ENCODE measurements at places on chromosomes 3 and 15.

DNA sequence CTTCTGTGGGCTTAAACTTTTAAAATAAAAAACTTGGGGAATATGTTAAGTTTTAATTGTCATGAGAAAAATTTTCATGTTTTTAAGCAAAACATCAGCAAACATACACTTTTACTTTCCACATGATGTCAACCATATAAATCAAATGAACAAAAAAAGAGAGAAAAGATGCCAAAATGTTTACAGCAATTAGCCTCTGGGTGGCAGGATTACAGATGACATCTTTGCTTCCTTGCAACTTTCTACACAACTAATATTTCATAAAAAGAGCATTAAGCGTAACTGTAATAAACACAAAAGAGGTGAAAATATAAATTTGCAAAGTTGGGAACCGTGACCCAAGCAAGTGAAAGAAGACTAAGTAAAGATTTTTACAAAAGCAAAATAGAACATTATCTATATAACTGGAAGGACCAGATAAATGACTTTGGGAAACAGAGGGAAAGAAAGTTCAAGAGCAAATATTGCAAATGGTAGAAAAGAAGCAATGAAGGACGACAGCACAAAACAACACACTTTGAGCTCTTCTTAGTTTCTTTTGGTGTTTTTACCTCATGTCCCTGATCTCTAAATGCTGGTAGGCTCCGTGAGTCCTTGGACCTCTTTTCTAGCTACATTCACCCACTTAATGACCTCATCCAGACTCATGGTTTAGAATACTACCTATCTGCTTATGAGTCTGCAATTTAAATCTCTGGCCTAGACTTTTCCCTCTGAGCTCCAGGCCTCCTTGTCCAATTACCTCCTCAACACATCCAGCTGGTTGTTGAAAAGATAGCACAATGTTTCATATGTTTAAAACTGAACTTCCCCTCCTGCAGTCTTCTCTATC, 9.4 kb downstream of the TP53BP1 start:
- no peak for DNase-seq

- DNase-seq = no peak
These were observed 26.9 kb downstream of the RAB11A start for GRCh38 chr15:65896236-65896635.

DNA sequence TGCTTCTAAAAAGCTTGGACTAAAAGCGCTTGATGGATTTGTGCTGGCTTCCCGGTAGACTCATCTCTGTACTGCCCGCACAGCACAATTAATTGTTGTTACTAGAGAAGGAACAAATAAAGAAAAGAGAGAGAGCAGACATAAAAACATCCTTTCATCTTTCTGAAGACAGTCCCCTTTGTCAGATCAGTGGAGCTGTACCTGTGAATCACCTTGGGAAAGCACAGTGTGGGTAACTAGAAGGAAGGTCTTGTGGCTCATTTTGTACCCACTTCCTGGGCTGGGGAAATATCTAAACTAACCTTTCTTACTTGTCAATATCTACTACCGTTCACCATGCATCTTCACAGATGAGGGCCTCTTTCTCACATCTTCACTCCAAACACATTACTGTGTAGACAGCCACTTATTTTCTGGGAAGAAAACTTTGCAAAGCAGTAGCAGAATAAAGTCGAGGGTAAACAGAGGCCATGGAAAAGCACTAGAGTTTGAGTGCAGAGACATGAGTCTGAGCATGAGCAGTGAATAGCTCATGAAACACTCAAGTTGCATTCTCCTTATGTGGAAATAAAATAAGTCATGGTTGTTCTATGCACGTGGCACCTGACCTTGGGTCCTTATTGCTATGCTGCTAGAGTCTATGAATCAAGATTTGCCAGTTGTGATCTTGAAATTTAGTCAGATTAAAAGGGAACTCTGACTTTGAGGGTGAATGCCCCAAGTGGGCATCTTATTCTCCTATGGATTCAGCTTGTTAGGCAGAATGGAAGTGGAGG, 169.3 kb downstream of the LPP start:
- no peak for DNase-seq

DNA sequence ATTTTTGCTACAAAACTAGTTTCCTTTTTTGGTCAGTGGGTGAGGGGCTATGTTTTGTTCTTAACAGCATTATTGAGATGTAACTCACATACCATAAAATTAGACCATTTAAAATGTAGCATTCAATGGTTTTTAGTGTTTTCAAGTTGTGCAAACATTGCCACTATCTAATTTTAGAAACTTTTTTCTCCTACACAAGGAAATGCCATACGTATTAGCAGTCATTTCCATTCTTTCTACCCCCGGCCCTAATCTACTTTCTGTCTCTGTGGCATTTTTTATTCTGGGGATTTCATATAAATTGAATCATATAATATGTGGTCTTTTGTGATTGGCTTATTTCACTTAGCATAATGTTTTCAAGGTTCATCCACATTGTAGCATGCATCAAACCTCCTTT, 55.0 kb upstream of the TIPARP start:
- DNase-seq = no peak

DNA sequence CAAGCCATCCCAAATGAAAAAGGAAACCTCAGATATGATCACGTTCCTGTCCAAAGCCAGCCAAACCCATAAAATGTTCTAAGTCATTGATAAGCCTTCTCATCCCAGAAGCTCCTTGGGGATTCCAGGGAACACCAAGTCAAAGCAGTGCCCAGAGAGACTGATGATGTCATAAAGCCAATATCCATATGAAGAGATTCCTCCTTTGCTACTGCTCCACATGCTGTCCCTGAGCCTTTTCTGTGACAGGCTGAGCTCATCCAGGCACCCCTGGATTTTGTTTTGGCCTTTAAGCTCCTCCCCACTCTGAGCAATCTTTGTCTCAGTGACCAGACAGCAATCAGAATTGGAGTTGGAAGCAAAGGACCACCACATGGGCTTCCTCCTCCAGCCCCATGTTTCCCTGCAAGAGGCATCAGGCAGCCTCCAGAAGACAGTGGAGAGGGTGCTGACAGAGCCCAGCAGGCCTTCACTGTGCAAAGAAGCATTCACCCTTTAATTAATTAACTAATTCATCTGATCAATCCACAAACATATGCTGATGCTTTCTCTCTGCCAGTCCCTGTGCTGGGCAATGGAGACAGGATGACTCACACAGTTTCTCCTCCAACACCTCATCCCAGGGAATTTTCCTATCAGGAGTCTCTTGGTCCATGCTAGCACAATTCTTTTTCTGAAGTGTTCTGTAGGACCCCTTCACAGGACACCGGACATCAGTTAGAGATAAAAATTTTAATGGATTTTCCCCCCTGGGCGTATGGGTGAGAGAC, 25.0 kb downstream of the MEX3B start:
- DNase-seq = no peak

GRCh38 chr3:126064627-126065258, 19.2 kb downstream of the SLC41A3 start:
- DNase-seq = no peak

DNA sequence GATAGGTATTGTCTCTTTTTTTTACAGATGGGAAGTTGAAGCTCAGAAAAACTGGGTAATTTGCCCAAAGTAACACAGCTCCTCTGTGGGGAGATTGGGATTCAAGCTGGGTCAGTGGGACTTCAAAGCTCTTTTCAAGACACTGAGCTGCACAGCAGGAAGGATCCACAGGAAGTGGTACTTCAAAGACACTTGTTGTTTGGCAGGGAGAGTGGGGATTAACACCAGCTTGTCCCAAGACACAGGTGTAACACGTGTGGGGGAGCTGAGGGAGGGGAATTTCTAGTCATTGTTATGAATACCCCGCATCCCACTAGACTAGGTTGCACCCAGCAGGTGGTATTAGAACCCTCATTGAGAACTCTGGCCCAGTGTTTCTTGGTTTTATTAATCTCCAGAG, 116.0 kb downstream of the FOXB1 start:
- DNase-seq = no peak

DNA sequence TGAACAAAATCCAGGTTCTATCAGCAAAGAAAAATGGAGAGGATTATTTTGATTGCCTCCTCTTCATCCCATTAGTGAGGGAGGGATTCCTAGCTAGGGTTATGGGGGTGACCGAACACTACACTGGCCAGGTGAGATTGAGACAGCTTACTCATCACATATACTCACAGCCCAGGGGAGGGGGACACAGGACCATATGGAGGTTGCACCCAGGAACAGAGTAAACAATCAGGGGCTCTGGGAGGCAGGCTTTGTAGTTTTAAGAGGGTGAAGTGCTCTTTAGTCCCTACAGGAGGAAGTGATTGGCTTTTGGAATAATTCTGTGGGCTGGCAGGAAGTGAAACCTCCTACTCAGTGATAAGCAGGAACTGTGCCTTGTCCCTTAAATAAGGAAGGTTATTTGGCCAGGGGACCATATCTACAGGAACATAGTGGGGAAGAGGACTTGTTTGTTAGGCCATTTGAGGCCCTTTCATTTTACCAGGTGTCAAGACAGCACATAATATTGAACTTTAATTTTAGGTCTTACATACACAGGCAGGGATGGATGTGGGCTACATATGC, 17.5 kb upstream of the KCTD6 start:
- no peak for DNase-seq

GRCh38 chr3:113556946-113557335, 24.6 kb downstream of the SIDT1 start:
- DNase-seq = no peak

- no peak for DNase-seq
These were observed 176.7 kb downstream of the PDZRN3 start for GRCh38 chr3:73448041-73448440.

DNA sequence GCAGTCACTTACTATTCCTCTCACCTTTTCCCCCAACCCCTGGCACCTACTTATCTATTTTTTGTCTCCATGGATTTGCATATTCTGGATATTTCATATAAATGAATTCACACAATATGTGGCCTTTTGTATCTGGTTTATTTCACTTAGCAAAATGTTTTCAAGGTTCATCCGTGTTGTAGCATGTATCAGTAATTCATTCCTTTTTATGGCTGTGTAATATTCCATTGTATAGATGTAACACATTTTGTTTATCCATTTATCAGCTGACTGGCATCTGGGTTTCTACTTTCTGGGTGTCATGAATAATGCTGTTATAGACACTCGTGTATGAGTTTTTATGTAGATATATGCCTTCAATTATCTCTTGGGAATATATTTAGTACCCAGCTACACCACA, 5.8 kb downstream of the MNS1 start:
- DNase-seq = no peak

DNA sequence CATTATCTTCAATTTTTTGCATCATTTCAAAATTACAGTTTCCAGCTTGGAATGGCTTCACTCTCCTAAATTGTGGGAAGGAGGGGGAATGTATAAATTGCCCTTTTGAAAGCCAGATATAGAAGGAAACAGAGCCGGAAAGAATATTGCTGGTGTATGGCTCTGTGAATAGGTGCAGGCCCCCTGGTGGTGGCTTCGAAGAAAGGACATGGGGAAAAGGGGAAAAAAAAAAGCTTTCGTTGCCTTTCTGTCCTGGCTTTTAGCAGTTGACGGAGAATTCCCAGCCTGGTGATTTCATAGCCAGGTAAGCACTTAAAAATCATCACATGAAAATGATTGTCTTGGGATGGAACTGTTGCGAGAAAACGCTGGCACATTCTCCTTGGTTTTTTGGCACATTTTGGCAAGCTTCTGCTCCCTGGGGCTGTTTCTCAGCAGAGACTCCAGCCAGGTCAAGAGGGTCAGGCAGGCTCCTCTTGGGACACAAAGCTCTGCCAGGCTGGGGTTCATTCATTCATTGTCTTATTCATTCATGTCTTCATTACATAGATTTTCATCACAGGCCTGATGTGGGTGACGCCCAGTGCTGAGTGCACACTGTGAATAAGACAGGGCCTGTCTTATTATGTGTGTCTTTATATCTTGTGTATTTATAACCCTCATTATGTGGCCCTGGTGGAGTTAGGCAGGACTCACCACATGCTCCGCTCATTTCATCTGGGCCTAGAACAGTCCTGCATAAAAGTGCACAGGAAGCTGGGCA, 300.0 kb upstream of the TPM1 start:
- DNase-seq = peak; percentile 45

DNA sequence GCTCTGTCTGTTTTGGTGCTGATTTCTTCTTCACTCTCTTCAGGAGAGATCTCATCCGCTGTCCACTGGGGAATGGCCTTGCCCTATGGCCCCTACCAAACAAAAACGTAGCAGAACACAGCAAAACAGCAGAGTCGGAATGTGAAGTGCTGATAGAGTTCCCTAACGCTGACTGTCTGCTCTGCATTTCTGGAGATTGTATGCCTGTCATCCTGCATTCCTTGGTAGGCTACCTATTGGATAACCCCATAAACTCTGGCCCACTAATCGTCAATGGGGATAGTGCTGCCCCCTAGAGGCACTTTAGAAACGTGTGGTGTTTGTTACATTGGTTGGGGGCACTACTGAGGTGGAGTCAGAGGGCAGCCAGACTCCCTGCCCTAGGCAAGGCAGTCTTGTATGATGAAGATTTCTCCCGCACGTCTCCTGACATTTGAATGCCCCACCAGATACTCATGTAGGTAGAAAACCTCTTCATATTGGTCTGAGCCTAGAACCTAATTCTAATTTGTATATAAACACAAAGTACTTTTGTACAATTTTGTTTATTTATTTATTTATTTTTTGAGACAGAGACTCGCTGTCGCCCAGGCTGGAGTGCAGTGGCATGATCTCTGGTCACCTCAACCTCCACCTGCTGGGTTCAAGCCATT, 15.6 kb upstream of the MAGEF1 start:
- DNase-seq = peak; percentile 67

DNA sequence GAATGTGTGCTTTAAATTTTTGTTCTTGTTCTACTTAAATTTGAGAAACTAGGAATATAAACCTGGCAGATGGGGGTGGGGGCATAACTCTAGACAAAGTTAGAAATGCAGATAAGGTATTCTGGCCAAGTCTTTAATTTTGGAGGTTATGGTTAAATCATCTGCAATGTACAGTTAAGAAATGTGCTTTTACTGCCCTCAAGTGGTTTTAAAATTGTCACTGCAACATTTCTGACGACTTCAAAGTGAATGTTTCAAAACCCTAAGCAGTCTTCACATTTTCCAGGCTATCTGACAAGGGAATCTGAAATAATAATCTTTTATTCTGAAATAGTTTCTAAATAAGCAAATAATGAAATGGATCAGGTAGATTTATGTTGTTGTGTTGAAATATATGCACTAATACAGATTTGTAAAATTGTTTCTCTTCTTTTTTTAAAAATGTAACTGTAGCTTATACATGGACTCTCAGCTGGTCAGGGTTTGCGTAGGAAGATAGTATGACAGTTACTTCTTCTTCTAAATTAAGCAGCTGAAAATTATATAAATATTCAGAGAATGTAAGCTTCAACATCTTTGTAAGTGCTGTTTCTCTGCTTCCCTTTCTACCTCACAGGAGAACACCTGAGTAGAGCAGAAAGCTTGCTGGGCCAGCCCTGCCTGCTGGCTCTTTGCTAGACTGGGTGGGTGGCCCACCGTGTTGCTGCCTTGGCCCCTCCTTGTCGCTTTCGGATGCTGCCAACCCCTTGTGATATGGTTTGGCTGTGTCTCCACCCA, 45.0 kb downstream of the SUCNR1 start:
- no peak for DNase-seq

GRCh38 chr3:127252446-127252845, 35.4 kb downstream of the PRR20G start:
- no peak for DNase-seq
